Hematopoietic multipotent progenitor cell treated with erythropoietin and hydrocortisone succinate and interleukin-3 and kit ligand, for 8 days (in vitro differentiated cells): ENCODE measurements at places on chromosomes 3 and 15.

- no peak for DNase-seq
Observed at GRCh38 chr3:52645549-52645948, 40.2 kb downstream of the PBRM1 start.

- no peak for DNase-seq
Observed at GRCh38 chr3:42265059-42265991, 660 bp downstream of the CCK start.

GRCh38 chr15:84749111-84749991 lies 959 bp downstream of the ZNF592 start:
- DNase-seq = peak; percentile 65

GRCh38 chr3:72818092-72818773 lies 30.0 kb downstream of the SHQ1 start:
- peak; percentile 58 for DNase-seq
